Brain pericyte (primary cell): ENCODE measurements at places on chromosomes 2 and 18.

- no peak for DNase-seq
Observed at GRCh38 chr18:32549248-32550110, 78.8 kb upstream of the GAREM1 start.

- DNase-seq: no peak
Observed at GRCh38 chr2:34332813-34333212, 733.7 kb upstream of the FAM98A start.

- DNase-seq: no peak
Observed at GRCh38 chr18:65025756-65026155, 725.1 kb upstream of the CDH7 start.

- no peak for DNase-seq
Observed at GRCh38 chr2:37125416-37125815, 31.4 kb downstream of the EIF2AK2 start.

DNA sequence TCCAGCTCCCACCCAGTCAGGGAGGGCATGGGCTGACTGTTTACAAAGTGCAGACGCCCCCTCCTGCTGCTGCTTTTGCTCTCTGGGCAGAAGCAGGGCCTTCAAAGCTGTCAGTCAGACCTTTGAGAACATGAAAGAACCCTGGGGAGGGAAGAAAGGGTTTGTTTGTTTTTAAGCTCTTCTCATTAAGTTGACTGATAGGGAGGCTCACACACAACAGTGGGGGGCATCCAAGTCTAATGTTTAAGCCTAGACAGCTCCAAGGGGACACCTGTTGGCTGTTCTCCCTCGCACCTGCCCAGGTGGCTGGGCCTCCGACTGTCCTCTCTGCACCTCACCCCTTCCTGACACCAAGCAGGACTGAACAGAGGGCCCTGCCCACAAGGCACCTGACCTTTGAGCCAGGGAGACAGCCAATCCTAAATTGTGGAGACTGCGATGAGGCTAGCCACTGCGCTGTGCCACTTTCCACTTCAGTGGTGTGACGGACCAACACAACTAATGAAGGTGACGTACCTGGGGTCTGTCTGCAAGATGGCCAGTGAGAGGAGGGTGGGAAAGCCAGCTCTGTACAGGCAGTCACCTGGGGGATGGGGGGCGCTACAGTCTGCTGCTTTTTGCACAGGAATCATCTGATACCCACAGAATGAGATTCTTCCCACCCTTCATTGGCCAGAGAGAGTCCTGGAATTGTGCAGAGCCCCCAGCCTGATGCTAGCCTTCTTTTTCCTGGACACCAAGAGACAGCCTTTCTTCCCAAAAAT lies 16.3 kb downstream of the ST6GAL2 start:
- DNase-seq: no peak

DNA sequence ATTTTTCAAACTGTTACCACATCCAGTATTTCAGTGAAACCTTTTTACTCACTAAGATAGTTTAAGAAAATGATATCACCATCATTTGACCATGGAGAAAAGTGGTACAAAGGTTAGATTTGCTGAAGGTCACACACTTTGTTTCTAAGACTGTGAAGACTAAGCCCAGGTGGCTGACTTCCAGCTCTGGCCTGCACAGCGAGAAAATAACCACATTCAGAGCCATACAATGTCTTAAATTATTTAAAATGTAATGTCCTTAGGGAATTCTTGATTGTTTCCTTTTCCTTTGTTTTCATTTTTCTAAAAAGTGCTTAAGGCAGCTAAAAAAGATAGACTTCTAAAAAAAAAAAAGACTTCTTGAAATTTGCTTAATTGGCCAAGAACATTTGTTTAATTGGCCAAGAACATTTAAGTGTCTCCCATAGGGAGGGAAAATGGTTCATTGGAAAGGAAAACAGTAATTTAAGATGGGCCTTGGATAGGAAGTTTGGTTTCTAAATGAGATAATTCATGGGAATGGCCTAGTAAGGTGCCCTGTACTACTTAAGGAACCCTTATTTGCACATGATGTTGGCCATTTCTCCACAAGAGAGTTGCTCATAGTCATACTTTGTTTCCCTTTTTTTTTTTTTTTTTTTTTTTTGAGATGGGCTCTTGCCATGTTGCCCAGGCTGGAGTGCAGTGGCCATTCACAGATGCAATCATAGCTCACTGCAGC lies 45.2 kb downstream of the CYP1B1 start:
- peak; percentile 37 for DNase-seq

DNA sequence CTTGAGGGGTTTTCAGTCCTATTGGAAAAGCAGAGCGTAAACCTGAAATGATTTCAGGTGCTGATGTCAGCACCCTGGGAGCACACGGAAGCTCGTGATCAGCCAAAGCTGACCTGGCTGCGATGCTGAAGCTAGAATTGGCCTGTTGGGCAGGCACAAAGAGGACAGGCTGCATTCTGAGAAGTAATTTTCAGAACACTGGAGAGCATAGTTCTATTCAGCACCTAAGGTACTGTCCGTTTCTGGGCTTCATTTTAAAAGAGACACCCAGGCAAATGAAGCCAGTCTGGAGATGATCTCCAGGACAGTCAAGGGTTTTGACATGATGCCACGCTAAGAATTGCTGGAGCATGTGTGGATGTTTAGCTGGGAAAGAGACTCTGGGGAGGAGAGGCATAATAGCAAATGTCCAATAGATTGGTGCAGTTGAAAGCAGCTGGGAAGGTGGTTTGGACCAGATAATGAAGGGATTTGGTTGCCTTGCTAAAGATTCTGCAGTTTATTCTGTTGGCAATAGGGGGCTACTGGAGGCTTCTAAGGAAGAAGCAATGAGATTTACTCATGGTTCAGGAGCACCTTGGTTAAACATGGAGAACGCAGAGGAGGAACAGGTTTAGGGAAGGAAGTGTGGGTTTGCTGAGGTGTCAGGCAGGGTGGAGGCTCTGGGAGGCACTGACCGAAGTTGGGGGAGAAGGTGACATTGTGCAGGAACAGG lies 86.6 kb downstream of the ACOXL start:
- no peak for DNase-seq

DNA sequence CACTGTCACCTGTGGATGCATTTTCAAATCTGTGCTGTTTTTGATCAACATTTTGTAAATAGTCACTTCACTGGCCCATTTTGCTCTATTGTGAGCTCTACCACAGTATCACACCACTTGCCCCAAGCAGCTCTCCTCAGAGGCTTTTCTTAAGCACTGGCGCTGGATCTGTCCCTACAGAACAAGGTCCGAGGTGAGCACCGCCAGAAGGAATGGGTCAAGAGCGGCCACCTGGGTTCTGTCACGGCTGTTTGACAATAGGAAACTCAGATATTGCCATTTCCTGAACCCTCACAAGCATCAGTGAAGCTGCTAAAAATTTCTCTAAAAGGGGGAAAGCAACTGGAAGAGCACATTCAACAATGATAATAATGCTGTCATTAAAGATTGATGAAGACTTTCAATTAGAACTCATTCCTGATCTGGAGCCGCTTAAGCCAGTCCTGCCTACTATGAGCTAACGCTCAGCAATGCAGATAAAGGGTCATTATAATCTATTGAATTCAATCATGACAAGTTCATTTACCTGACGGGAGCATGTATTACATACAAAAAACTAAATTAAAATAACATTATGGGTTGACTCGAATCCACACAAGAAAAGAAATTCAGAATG lies 514.0 kb downstream of the GALR1 start:
- DNase-seq: no peak

DNA sequence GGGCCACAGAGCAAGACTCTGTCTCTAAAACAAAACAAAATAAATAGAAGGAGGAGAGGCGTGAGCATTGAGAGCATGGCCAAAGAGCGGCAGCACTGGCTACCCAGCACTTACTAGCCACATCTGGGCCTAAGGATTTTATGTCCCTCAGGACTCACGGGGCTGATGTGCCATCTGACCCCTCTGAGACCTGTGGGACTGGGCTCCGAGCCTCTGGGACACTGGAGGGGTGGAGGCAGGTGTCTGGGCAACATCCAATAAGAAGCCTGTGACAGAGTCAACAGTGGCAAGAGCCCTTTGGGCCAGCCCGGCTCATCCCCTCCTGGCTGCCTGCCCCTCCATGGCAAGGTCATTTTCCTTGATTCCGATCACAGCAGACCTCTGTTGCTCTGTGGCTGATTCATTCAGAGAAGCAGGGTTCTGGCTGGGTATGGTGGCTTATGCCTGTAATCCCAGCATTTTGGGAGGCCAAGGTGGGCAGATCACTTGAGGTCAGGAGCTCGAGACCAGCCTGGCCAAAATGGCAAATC lies 60.7 kb downstream of the RRM2 start:
- no peak for DNase-seq

DNA sequence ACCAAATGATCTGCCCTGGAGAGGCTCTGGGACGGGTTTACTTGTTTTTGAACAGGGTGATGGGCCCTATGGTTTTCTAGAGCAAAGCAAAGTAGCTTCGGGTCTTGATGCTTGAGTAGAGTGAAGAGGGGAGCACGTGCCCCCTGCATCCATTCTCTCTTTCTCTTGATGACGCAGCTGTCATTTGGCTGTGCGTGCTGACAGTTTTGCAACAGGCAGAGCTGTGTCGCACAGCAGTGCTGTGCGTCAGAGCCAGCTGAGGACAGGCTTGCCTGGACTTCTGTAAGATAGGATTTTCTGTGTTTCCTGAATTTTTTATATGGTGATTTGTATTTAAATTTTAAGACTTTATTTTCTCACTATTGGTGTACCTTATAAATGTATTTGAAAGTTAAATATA lies 11.9 kb downstream of the ACKR3 start:
- no peak for DNase-seq

GRCh38 chr2:56128235-56128634 lies 55.6 kb upstream of the CCDC85A start:
- no peak for DNase-seq

- no peak for DNase-seq
Observed at GRCh38 chr18:8546677-8547076, 62.6 kb upstream of the RAB12 start.

- DNase-seq: peak; percentile 38
Observed at GRCh38 chr2:234502285-234502918, 5.5 kb upstream of the ARL4C start.

GRCh38 chr2:27747827-27748352 lies 23.6 kb upstream of the MRPL33 start:
- no peak for DNase-seq

DNA sequence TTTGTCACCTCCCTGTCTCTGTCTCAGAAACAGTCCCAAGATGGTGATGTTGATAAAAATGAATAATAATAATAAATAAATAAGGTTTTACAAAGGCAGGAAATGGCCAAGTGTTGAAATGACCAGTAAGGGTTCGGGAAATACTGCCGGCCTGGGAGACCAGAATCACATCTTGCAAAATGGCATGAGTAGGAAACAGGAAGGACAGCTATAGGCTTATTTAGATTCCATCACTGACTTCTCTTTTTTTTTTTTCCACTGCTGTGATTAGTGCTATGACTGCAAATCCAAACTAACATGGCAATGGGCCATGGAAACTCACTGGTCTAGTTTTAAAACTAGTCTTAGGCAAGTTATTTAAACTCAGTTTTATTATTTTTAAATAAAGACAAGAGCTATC lies 60.6 kb downstream of the SCN1A start:
- no peak for DNase-seq

DNA sequence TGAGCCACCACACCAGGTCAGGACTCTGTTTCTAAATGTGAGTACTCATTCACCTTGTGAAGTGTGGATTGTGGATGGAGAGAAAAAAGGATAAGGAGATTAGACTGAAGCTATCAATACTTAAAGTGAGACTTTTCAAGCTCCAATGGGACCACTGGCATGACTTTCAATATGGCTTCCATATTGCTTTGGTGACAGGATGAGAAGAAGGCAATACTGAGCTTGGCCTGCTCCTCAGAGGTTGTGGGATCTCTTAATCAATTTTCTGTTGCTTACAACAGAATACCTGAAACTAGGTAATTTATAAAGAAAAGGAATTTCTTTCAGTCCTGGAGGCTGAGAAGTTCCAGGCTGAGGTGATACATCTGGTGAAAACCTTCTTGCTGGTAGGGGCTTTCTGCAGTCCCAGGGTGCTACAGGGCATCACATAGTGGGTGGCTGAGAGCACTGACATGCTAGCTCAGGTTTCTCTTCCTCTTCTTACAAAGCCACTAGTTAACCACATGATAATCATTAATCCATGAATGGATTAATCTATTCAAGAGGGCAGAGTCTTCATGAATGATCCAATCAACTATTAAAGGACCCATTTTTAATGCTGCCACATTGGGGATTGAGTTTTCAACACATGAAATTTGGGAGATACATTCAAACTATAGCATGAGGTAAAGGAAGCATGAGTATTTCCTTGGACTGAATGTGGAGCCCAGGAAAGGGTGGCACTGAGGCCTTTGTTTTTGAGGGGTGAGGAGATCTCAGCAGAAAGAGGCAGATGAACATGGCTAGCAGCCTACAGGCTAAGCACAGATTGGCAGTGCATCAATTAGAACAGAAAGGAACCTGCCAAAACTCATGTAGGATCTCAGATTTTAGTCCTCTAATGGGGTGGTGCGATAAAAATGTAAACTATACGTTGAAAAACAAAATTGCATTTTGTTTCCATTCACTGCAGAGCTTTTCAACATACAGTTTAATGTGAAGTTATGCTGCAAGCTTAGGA lies 274.5 kb downstream of the PIK3C3 start:
- DNase-seq: no peak

DNA sequence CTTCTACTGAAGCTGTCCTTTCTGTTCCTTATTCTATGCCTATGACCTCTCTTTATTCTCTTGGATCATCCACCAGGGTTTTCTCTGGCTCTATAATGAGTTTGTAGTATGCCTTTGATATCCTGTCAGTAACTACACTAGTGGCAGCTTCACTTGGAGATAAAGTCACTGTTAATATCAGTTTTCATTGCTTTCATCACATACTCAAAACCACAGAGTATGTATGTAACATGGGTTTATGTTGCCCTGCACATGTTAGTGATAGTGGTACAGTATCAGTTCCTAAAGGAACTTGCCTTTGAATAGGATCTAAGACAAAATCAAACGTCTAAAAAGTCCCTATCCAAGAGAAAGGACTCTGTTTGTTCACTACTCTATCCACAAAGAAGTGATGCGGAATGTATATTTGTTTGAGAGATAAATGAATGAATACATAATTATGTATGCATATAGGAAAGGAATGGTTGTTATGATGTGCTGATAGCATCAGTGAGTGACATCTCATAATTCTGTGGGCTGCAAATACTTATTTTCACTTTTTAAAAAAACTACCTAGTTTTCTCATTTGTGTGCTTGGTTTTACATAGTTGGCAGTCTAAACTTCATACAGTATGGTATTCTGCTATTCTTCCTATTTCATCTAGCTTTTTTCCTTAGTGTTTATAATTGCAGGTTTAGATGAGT lies 45.1 kb downstream of the TET3 start:
- DNase-seq: no peak

GRCh38 chr2:78417355-78417754 lies 608.1 kb upstream of the REG3G start:
- DNase-seq: no peak

- no peak for DNase-seq
Observed at GRCh38 chr2:136154384-136154783, 36.4 kb upstream of the CXCR4 start.

GRCh38 chr2:163736433-163737189 lies 803 bp upstream of the FIGN start:
- no peak for DNase-seq

GRCh38 chr2:235330775-235331451 lies 162.9 kb upstream of the AGAP1 start:
- peak; percentile 97 for DNase-seq
